ENCODE measurements at places on chromosomes 3 and 15. TPM values are rescaled to one million over a fixed set of nuclear protein-coding genes. Genes with fewer than 3 reads are reported as not detected.

Gene TMEM207
- total RNA-seq: not detected

Gene NR2E3
- 1.0 TPM for total RNA-seq

Gene SPTSSB
- 0.52 TPM for total RNA-seq

Gene DNAH12
- total RNA-seq: 0.52 TPM

Gene REC114
- total RNA-seq: not detected

Gene ZXDC
- 18.8 TPM for total RNA-seq

Gene RARB
- 20.9 TPM for total RNA-seq

Gene EPB42
- total RNA-seq: 13.6 TPM

Gene CHSY1
- 29.7 TPM for total RNA-seq

All from skeletal muscle tissue (tissue), 5 donors.